ENCODE measurements at places on chromosomes 7 and 10.

- no peak for DNase-seq
Measured at GRCh38 chr10:99555825-99556523, 23.2 kb downstream of the NKX2-3 start.

DNA sequence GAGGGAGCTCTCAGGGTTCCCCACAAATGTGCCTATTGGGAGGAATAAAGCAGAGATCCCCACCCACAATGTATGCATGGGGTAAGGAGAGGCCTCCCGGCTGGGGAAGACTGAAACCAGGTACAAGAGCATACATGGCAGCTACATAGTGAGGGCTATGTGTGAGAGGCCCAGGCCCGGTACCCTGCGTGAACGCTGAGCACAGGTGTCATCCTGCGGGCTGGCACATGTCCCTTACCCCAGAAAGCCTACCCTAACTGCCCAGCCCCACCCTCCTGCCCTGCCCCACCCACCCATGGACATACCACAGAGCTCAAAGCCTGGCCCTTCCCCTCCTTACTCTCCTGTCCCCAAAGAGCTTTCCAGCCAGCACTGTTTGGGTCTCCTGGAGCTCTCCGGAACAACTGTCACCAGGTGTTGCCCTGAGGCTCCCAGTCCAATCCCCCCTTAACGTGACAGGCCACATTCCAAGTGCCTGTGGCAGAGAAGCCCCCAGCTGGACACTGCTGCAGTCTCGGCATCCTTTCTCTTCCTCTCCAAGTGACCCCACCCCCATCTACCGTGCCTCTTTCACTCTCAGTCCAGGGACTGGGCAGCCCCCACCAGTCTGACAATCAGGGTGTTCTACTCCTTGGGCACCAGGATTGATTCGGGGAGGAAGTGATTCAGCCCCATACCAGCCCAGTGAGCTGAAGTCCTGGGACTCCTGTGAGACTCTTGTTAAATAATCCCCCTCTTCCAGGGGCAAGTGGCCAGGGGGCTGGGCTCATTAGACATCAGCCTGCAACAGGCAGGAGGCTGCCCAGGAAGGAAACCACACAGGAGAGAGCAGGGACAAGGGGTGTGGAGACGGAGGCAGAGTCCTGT, 19.6 kb downstream of the GRID1 start:
- DNase-seq: no peak

DNA sequence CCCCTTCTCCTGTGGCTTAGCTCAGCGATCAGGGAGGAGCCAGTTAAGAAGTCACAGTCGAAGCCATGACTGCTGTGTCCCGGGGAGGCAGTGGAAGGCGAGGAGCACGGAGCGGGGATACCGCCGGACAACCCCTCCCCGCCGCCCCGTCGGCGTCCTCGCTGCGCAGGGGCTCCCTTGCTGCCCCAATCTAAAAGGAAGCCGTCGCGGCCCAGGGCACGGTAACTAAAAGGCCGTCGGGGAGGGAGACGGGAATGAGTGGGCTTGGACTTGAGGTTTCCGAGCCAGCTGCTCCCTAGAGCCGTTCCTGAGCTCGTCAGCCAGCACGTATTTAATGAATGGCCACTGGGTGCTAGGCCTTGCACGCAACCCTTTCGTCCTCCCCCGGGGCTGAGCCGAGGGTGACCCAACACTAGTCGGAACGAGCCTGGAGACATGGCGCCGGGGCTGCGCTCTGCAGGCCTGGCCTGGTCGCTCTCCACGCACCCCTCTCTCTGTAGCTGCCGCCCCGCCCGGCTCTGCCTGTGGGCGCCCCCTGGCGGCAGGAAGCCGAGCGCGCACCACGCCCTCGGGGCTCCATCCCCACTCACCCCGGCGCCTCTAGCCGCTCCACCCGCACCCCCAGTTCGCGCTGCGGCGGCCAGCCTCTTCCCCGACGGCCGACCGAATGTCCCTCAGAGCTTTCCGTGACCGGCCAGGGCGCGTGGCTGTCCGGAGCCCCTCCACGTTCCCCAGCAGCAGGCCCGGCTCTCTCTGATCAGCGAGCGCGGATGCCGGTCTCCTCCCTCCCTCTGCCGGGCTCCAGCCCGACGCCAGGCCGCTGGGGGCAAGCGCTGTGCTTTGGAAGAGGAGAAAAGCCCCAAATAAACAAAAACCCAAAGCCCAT, 29.3 kb upstream of the KCNK18 start:
- peak; percentile 25 for DNase-seq

DNA sequence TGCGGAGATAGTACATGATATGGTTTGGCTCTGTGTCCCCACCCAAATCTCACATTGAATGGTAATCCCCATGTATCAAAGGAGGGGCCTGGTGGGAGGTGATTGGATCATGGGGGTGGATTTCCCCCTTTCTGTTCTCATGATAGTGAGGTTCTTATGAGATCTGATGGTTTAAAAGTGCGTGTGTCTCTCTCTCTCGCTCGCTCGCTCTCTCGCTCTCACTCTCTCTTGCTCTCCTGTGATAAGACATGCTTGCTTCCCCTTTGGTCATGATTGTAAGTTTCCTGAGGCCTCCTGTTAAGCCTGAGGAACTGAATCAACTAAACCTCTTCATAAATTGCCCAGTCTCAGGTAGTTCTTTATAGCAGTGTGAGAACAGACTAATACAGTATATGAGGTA, 171.9 kb downstream of the NSUN6 start:
- no peak for DNase-seq

DNA sequence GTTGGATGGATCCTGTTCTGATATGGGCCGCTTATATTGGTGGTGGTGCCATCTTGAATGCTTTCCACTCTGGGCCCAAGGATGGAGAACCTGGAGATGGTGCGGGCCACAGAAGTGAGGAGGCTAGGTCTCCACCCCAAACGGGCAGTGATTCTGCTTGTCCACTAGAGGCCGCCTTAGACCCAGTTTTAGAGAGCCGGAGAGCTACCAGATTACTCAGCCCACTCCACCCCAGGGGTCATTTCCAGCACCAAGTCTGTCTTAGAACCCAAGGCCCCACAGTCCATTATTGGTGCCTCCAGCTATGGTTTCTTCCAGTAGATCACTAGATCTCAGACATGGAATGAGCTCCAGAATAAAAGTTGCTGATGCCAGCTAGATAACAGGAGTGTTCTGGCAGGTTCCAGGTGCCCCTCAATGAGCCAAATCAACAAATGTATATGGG, 11.8 kb upstream of the CAMK2G start:
- DNase-seq: peak; percentile 52

- DNase-seq: no peak
Measured at GRCh38 chr10:16231734-16232435, 204.9 kb upstream of the PTER start.

- no peak for DNase-seq
Measured at GRCh38 chr7:6624246-6624611, 8.8 kb downstream of the ZNF853 start.

DNA sequence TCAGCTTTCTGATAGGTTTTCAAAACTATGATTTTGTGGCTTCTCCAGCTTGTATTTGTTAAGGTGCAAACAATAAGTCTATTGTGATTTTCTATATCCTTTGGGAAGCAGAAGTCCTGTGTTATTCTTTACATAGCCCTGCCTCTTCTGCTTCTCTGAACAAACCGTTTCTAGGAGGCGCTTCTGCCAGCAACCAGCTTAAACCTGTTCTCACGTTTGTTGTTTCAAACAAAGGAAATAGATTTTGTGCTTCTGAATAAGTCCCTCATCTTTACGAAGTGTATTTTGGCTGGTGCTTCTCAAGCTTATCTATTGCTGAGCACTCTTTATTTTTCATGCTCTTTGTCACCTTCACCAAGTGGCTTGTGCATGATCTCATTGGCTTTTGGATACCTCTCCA, 61.0 kb downstream of the VTI1A start:
- DNase-seq: no peak

All from Peyer's patch (tissue), 4 donors.